HT1080 (cell line): ENCODE measurements at places on chromosomes 16 and 17. TPM values are rescaled to one million over a fixed set of nuclear protein-coding genes. Genes with fewer than 3 reads are reported as not detected.

Gene VTN
- total RNA-seq: not detected in 2 replicates

- DNase-seq: no peak
Measured at GRCh38 chr16:66263973-66264310, 102.5 kb upstream of the CDH5 start.

GRCh38 chr17:75683583-75683982, 16.4 kb downstream of the SAP30BP start:
- peak; percentile 85 for DNase-seq

GRCh38 chr17:81556863-81557262, 4.7 kb upstream of the FAAP100 start:
- no peak for DNase-seq

Gene KRTAP16-1
- not detected in 2 replicates for total RNA-seq

DNA sequence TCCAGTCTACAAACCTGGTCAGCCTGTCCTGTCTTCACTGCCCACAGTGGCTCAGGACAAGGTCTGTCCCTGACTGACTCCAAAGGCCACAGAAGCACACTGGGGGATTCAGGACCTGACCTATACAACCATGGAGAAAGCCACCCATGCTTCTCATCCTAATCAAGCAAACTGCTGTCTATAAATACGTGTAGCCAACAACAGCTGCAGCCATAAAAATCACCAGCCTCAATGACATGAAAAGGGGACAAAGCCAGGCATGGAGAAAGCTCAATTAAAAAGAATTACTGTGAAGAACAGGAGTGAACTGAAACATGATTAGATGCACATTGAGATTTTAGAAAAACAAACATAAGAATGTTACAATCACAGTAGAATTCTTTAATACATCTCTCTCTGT, 170.1 kb downstream of the CDK5R1 start:
- no peak for DNase-seq

DNA sequence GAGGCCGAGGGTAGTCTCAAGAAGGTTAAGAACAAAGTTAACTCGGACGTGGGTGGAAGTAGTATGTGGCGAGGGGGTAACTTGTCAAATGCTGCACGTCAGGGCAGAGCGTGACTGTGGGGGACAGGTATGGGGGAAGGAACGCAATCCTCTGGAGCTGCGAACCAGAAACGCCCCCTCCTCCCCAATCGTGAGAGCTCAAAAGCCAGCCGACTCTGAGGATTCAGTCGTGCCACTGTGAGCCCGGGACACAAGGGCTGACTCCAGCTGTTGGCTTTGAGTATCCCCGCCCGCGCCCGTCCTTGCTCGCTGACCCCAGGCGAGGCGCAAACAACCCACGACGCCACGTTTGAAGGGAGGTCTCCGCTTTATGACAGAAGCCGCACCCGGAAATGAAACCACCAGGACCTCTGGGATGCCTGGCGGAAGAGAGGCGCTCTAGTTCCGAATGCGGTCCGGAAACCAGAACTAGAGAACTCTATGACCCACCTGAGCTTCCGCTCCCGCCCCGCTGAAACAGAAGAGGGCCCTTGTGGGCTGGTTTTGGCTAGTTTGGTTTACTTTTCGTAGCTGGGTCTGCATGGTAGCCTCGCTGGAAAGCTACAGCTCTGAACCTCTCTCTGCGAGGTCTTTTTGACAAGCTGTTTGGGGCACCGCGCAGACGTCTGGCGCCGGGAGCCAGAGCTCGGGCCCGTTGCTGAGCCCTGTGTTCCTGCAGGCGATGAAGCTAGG, at the start of gene PEX12:
TSS of gene PEX12 (minus strand) at position 375 of the 732 bp plus-strand sequence. CDS start 550 bp downstream, outside the sequence.
- peak; percentile 91 for DNase-seq

- DNase-seq: no peak
Measured at GRCh38 chr17:81285179-81285878, 9.8 kb downstream of the SLC38A10 start.

Gene TMEM220
- total RNA-seq: 0.24 TPM in 1 of 2 replicates, not detected in the other

- DNase-seq: peak; percentile 5
Measured at GRCh38 chr17:77741109-77741508, 217.4 kb upstream of the TNRC6C start.

- DNase-seq: no peak
Measured at GRCh38 chr16:67430504-67430976, 381 bp upstream of the HSD11B2 start.

Gene PIMREG
- 12.8 and 12.9 TPM in 2 replicates for total RNA-seq

DNA sequence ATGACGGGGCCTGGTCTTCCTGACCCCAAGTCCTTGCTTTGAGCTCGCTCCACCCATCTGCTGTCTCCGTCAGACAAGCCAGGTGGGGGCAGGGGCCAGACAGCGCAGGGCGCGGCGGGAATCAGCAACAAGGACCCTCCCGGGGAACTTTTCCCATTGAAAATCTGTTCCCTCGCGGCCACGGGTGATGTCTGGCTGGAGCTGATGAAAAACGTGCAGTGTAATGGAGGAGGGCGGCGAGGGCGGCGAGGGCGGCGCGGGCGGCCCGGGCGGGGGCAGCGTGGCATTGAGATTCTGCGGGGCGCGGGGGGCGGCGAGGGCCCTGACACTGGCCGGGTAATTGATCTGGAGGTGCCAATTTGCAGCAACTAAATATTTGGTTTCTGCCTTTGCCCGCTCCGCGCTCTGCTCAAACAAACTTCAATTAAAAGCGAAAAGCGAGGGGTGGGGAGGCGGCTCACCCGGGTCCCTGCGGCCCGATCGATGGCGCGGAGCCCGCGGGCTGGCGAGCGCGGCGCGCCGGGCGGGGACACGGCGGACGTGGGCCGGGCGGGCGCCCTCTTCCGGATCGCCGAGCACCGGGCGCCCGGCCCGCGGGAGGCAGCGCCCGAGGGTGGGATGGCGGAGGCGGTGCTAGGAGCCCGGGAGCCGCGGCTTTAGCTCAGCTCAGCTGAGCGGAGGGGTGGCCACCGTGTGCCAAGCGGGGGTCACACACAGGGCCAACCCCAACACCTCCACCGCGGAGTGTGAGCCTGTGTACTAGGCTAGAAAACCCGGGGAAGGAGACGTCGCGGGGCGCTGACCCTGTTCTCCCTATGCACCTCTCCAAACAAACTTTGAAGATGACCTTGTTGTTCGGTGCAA, 32.4 kb downstream of the DCAKD start:
- peak; percentile 21 for DNase-seq

Gene CBFA2T3
- total RNA-seq: not detected in 2 replicates

DNA sequence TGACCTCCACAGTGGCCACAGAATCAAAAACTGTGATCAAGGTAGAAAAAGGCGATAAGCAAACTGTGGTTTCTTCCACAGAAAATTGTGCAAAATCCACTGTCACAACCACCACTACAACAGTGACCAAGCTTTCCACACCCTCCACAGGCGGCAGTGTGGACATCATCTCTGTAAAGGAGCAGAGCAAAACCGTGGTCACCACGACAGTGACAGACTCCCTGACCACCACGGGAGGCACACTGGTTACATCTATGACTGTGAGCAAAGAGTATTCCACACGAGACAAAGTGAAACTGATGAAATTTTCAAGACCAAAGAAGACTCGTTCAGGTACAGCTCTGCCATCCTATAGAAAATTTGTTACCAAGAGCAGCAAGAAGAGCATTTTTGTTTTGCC, 83.6 kb downstream of the C17orf58 start:
- no peak for DNase-seq

- DNase-seq: no peak
Measured at GRCh38 chr17:53687324-53687723, 135.4 kb upstream of the KIF2B start.

DNA sequence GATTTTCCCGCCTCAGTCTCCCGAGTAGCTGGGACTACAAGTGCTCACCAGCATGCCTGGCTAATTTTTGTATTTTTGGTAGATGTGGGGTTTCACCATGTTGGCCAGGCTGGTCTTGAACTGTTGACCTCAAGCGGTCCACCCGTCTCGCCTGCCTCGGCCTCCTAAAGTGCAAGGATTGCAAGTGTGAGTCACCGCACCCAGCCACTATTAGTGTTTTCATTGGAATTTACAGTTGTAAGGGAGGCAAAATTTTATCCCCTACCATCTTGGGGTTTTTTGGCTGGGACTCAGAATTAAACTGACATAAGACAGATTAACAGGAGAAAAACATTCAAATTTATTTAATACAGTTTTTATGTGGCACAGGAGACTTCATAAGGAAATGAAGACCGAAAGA, 12.3 kb upstream of the MYCBPAP start:
- peak; percentile 46 for DNase-seq
